ENCODE measurements at places on chromosomes 1 and 21.

- no peak for DNase-seq
These were observed 100.1 kb upstream of the SLC2A1 start for GRCh38 chr1:43058545-43059360.

DNA sequence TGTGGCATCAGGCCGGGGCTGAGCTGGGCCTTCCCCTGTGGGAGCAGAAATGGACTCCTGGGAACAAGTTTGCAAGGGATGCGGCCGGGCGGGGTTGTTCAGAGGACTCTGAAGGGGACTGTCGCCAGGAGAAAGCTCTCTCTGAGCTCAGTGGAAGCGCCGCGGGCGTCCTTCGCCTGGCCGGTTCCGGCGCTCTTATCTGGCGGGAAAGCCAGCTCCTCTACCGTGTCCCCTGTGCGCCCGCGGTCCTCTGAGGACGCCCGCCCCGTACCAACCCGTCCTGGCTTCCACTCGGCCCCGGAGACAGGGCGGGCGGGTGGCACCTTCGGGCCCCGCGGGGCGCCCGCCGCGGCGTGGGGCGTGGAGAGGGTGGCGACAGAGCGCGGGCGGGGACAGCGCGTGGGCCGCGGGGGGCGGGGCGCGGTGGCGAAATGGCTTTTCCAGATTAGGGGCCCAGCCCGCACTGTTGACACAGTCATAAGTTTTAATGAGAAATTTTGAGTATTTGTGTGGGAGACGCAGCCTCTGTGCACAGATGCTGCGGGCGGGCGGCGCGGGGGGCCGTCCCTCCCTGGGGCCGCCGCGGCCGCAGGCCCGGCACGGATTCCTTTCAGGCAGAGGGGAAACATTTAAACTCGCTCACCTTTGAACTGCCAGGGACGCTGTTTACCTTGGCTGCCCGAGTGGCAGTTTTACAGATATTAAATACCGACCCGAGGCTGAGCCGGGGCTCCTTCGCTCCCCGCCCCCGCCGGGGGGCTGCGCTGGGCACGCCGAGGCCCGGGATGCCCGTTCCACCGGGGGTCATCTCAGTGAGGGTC lies 70.2 kb downstream of the FOXD2 start:
- no peak for DNase-seq

GRCh38 chr1:65719391-65719790 lies 73.3 kb upstream of the PDE4B start:
- no peak for DNase-seq

- no peak for DNase-seq
These were observed 17.3 kb upstream of the ABCG1 start for GRCh38 chr21:42201615-42202161.

DNA sequence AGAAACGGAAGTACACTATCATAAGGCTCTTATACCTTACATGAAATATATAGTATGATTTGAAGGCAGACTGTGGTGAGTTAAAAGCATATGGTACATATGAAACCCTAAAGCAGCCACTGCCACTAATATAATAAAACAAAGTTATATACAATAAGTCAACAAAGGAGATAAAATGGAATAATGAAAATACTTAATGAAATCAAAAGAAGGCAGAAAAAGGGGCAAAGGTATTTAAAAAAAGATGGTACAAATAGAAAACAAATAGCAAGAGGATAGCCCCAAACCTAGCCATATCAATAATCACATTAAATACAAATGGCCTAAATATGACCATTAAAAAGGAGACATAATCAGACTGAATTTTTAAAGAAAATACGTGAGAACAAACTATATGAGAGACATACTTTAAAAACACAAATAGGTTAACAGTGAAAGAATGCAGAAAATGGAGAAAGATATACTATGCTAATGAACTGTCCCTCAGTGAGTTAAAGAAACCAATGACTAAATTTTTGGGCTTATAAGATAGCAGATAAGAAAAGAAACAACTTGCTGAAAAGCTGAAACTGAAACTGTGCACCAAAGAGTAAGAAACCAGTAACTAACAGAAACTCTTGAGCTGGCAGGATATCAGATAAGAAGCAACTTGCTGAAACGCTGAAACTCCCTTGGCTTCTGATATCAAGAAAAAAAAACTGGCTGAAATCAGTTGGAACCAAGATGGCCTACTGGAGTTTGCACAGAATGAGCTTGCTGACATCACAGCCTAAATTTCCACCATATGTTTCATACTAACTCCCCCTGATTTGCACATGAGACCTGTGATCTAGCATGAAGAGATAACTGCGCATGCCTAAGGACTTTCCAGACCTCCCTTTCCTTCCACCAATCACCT lies 44.3 kb upstream of the IL10 start:
- DNase-seq, result no peak

DNA sequence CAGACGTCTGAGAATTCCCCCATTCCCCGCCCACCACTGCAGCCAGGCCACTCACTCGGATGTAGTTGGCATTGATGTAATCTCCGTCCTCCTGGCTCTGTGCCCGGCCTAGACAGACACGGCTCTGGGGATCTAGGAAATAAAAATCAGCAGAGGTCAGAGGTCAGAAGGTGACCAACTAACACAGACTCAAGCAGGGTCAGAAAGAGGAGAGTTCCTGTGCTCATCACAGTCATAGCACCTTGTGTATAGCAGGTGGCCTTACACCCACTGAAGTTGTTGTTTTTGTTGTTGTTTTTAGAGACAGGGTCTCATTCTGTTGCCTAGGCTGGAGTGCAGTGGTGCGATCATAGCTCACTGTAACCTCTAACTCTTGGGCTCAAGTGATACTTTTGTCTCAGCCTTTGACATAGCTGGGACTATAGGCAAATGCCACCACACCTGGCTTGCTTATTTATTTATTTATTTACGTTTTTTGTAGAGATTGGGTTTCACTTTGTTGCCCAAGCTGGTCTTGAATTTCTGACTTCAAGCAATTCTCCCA lies 4.9 kb downstream of the PTPN7 start:
- no peak for DNase-seq

- no peak for DNase-seq
These were observed at the start of gene TRIM67 for GRCh38 chr1:231161667-231162296. Gene TRIM67 (plus strand): TSS chr1:231162058. CDS start chr1:231162970, 912 bp downstream.

GRCh38 chr1:76298399-76298798 lies 223.9 kb downstream of the ST6GALNAC3 start:
- no peak for DNase-seq

- DNase-seq, result no peak
These were observed 4.9 kb downstream of the ARHGEF19 start for GRCh38 chr1:16207318-16208269.

DNA sequence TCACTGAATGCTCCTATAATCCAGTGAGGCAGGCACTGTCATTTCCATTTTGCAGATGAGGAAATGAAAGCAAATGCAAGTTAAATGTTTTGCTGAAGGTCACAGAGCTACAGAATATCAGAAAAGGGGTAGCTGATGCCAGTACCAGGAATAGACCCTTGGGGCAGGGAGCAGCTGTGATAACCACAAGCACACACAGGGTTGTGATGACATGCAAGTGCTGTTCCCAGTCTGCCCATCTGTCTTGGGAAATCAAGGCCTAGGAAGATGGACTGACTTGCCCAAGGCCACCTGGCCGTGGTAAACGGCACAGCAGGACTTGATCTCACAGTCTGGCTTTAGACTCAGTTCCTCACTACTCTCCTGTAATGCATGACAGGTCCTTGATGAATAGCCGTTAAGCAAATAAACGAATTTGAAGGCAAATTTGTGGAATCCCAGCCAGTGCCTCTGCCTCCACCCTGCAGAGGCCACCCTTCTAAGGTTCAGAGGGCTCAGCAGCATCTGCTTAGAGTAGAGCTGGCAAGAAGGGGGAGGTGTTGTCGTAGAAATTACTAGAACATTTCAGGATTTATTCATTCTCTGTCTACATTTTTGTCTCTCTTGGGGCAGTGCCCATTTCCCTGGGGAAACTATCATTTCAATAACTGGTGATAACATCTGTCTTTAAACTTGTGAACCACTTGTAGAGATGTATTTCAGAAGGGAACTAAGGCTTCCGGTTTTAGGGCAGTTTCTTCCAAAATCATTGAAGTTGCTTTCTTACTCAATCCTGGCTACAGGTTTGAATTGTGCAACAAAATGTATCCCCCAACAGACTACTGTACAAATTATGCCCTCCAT lies 53.2 kb upstream of the MRPS6 start:
- DNase-seq, result no peak

DNA sequence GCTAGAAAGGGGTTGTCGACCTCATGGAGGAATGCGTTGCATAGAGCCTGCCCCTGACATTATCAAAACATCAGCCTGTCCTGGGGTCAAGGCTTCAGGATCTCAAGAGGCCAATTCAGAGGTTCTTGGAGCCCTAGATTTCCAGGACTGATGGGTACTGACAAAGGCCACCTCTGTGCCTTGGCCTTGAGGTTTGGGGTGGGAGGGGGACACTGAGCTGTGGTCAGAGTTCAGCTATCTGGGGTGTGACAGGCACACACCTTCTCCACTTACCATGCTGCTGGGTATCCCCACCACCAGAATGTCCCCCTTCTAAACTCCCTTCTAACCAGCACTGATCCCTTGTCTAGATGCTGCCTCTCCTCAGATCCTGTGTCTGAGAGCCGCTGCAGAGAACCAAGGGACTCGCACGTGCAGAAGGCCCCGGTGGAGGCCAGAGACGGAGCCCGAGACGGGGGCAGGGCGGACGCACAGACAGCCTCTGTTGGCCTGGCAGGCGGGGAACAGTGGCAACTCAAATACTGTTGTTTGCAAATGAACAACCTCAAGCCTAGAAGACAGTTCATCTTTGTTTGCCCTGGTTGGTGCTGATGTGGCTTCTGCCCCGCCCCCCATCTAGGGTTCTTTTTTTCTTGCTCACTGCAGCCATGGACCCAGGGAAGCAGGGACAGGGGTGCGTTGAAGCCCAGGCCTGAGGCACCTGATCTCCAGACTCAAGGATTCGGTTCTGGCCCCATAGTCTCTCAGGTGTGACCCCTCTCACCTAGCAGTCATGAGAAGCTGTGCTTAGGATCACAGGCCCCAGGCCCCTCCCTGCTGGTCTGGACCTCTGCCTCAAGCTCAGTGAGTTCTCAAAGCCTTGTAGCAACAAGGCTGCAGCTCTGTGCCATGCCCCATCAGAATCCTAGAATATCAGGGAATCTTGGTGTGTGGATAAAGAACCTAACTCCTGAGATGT lies 28.1 kb upstream of the CSF1 start:
- DNase-seq, result no peak

DNA sequence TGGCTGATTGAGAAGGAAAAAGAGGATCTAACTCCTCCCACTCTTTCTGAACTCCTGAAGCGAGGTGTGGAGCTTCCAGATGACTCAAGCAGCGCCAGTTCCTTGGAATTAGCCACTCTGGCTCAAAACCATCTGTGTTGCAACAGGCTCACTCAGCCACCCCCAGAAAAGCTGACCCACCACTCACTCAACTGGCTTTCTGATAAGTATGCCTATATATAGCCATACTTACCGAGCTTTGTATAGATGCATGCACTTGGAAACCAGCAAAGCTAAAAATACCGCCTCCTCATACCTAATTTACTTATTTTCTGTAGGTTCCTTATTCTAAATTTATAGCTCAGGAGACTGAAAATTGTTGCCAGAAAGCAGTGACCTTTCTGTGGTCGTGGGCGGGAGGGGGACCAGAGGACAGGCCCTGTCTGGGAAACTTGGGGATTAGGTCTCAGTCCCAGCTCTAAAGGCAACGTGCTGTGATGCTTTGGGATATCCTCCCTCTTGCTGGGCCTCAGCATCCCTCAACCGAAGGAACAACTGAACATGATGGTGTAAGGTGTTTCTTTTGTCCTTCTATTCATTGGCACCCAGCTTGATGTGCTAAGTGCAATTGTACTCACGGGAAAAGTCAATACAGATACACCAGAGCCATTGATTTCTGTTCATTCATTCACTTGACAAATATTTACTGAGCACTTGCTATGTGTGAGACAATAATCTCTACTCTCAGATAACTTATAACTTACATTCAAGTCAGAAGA lies 65.7 kb downstream of the NENF start:
- DNase-seq, result no peak

Data from stimulated activated CD8-positive, alpha-beta memory T cell treated with anti-CD3 and anti-CD28 coated beads, Interleukin-7, amount 100 ng/mL, for 1 hour (primary cell).